ENCODE measurements at places on chromosomes 11 and 22.

DNA sequence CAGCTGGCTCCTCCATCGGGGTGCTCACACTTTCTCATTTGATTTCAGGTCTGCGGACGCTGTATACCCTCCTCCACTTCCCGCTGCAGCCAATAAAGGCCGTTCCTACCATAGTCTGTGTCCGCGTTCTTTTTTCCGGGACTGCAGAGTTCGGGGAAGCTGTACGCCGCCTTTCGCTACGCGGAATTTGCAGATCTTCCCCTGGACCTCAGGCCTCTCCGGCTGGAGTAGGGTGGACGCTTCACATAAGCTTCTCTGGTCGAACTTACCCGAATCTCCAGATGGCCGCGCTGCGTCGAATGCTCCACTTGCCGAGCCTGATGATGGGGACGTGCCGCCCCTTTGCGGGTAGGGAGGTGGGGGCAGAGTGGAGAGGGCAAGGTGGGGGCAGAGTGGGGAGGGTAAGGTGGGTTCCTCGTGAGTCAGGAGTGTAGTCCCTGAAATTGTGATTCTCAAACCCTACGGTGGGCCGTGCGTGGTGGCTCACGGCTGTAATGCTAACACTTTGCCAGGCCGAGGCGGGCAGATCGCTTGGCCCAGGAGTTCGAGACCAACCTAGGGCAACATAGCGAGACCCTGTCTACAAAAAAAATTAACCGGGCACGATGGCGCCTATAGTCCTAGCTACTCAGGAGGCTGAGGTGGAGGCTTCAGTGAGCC lies 617 bp downstream of the CSKMT start:
- DNase-seq: peak; percentile 58

GRCh38 chr11:112628676-112629075 lies 332.5 kb upstream of the NCAM1 start:
- no peak for DNase-seq

GRCh38 chr11:32002311-32002710 lies 88.6 kb upstream of the RCN1 start:
- DNase-seq: no peak

GRCh38 chr11:512761-513595 lies 5.9 kb upstream of the RNH1 start:
- peak; percentile 77 for DNase-seq

GRCh38 chr11:125165843-125166763 lies 1.6 kb downstream of the PKNOX2 start:
- DNase-seq: no peak

DNA sequence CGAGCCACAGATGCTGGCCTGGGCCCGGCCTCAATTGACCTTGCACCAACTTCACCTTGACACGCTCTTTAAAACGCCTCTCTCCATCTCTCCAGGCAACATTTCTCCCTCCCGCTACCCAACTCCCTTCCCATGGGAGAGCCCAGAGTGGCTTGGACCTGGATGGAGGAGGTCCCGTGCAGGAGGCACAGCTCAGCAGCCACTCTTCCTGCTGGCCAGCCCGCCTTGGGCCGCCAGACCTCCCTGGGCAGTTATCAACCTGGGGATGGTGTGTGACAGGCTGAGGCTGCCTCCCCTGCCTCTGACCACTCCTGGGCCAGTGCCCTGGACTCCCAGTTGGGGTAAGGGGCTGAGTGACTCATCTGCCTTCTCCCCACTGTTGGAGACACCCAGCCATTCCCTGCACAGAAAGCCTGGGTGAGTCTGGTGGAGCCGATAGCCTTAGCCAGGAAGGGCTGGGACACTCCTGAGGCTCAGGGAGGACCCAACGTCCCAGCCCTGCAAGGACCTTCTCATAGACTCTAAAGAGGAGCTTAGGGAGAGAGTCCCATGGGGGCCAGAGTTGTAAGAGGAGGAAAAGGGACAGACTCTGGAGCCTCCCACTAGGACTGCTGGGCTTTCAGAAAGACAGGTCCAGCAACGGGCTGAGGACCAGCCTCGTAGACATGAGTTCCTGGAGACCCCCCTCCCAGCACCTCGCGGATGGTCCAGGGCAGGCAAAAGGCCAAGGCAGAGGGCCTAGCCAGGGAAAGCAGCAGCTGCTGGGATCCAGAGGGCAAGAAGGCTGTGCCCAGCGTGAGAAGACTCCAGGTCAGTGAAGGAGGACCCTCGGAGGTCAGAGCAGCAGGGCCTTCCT lies 131.7 kb downstream of the CEP164 start:
- DNase-seq: no peak

DNA sequence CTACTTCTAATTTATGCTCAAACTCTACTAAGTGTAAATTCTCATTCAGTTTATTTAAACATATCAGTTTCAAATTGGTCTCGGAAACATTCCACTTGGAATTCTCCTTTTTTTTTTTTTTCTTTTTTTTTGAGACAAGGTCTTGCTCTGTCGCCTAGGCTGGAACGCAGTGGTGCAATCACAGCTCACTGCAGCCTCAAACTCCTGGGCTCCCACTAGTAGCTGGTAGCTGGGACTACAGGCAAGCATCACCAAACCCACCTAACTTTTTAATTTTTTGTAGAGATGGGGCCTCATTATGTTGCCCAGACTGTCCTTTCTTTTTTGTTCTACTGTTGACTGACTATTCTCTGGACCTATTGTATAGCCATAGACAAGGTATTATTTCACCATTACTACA lies 33.3 kb upstream of the CCDC81 start:
- no peak for DNase-seq

DNA sequence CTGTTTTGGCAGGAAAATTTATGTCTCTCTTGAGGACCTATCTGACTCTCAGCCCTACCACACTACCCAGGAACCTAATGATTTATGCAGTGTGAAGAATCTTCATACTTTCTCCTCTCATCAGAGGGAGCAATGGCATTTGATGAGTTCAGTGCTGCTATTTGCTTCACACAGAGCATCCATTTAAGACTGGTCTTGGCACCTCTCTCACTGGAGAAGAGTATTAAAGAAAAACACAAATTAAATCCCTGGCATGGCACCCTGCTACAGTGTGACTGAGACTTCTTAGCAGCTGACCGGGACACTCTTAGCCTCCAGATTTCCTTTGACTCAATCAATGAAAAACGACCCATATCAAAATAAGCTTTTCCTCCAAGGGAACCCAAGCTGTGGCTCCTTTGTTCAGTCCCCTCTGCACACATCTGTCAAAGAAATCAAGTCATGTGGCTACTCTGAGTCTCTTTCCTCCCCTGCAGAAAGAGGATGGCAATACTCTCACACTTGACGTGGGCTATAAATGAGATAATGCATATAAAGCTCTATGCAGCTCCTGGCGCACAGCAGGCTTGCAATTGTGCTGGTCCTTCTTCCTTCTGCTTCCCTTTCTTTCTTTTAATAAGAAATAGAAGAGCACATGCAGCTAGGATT lies 186.1 kb upstream of the E2F8 start:
- no peak for DNase-seq

GRCh38 chr11:44264438-44264749 lies 45.5 kb downstream of the ALX4 start:
- DNase-seq: no peak

GRCh38 chr22:27804470-27805297 lies 3.1 kb upstream of the MN1 start:
- peak; percentile 58 for DNase-seq

GRCh38 chr11:11397036-11397415 lies 44.0 kb upstream of the CSNK2A3 start:
- DNase-seq: no peak

- no peak for DNase-seq
Measured at GRCh38 chr11:94866231-94866822, 98.2 kb downstream of the AMOTL1 start.

GRCh38 chr22:28594797-28595462 lies 84.7 kb downstream of the TTC28 start:
- peak; percentile 59 for DNase-seq

DNA sequence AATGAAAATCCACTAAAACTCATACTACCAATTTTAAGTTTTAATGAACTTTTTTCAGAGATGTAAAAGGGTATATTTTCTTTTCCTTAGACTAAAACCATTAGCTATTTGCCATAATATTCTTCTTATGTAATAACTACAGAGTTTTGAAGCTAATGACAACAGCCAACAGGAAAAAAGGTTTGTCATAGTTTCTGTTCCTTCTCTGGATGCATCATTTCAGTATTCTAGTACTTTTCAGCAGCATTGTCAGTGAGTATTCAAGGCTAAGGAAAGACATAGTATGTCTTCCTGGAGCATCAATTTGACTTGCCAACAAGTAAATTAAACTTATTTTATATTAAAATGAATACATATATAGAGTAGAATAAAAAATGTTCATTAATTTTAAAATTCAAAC lies 166.0 kb downstream of the METTL15 start:
- peak; percentile 57 for DNase-seq

GRCh38 chr11:25537393-25537792 lies 794.5 kb upstream of the ANO3 start:
- no peak for DNase-seq

- DNase-seq: no peak
Measured at GRCh38 chr22:44807232-44807631, 54.9 kb downstream of the ARHGAP8 start.

GRCh38 chr22:44755956-44756361 lies 3.6 kb downstream of the ARHGAP8 start:
- DNase-seq: no peak

DNA sequence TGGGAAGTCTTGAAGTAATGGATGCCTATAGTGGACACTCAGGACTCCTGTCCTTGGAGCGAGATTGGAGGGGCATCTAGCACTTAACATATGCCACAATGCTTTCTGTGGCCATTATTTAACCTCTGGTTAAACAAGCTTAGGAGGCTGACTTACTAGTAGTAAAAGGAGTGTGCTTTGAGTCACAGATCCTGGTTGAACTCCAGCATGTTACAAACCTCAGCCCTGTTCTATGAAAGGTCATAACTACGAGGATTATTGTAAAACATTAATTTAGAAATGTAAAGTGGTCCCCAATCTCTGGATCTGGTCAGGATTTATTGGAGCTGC lies 1.1 kb upstream of the LBHD1 start:
- peak; percentile 40 for DNase-seq

DNA sequence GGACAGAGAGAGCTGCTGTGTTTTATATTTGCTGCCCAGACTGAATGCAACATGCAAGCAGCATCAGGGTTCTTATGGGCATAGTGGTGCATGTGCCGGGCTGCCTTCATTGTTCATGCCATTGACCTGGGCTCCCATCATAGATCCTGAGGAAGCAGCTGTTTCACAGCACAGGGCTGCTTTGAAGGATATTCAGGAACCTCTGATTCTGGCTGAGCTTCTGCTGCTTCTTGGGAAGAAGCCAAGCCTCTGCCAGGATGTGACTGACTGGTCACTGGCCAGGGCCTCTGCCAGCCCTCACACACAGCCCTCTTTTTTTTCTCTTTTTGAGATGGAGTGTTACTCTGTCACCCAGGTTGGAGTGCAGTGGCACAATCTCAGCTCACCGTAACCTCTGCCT lies 43.3 kb downstream of the CYB5R2 start:
- no peak for DNase-seq

- DNase-seq: peak; percentile 25
Measured at GRCh38 chr11:120180551-120181232, 30.1 kb upstream of the OAF start.

- no peak for DNase-seq
Measured at GRCh38 chr11:98940913-98941312, 79.8 kb upstream of the CNTN5 start.

DNA sequence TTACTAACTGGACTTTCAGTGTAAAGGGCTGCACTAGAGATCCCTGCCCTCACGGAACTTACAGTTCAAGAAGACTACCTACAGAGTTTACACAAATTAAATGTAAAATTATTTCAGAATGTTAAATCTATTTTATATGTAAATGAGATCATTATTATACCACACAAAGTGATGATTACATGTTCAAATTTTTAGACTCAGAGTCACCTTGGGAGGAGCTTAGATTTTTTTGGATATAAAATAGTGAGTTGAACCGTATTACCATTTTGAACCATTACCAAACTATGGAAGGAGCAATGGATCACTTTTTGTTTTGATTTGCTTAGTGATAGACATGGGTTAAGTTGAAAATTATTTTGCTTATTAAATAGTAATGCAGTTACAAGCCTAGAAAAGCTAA lies 1.6 kb downstream of the IPO7 start:
- DNase-seq: no peak

- no peak for DNase-seq
Measured at GRCh38 chr22:47064416-47064815, 302.0 kb downstream of the TBC1D22A start.

- DNase-seq: peak; percentile 65
Measured at GRCh38 chr22:30649430-30650007, 13.9 kb downstream of the SLC35E4 start.

GRCh38 chr11:78349114-78349513 lies 68.5 kb downstream of the GAB2 start:
- DNase-seq: no peak

- no peak for DNase-seq
Measured at GRCh38 chr11:73330569-73331093, 22.6 kb downstream of the ARHGEF17 start.

GRCh38 chr22:30228509-30229359 lies 17.8 kb downstream of the LIF start:
- no peak for DNase-seq

DNA sequence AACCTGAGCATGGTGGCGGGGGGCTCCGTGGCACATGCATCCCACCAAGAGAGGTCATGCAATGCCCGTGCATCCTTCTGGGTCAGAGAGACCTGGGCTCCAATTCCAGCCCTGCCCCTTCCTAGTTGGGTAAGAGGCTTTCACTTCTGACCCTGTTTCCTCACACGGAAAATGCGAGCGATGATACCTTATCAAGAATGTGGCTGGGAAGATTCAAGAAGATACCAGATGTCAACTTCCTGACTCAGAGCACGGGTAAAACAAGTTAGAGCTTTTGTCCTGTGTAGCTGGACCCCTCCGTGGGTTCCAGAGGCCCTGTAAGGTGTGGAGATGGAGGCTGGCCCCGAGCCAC lies 8.7 kb upstream of the DGKZ start:
- DNase-seq: peak; percentile 19

GRCh38 chr11:6481924-6482275 lies 599 bp downstream of the TIMM10B start:
- no peak for DNase-seq

DNA sequence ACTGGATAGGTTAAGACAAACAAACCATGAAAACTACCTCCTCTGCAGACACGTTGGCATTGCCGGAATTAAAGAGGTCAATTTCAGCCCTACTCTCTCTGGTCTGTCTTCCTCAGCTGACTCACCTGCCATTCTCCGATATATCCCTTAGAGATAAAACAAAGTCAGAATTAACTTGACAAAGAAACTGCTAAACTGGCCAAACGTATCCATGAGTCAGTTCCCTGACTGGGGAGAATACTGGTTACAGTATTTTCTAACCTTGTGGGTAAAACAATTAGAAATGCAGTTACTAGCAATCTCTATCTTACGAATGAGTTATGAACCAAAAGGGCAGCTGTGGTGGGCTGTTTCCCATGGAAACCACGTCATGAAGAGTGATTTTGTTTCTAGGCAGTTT lies 96.2 kb downstream of the RDX start:
- no peak for DNase-seq

GRCh38 chr11:122095681-122096262 lies 20.2 kb downstream of the BLID start:
- no peak for DNase-seq

All from MV-4-11 (cell line).